ENCODE measurements at places on chromosomes 4 and X. TPM values are rescaled to one million over a fixed set of nuclear protein-coding genes. Genes with fewer than 3 reads are reported as not detected.

GRCh38 chr4:122476126-122476525 lies 19.6 kb upstream of the IL2 start:
- no peak for DNase-seq

- peak; percentile 29 for DNase-seq
Observed at GRCh38 chr4:173318648-173319211, 15.4 kb downstream of the HMGB2 start.

Gene GAGE12F
- total RNA-seq: not detected

DNA sequence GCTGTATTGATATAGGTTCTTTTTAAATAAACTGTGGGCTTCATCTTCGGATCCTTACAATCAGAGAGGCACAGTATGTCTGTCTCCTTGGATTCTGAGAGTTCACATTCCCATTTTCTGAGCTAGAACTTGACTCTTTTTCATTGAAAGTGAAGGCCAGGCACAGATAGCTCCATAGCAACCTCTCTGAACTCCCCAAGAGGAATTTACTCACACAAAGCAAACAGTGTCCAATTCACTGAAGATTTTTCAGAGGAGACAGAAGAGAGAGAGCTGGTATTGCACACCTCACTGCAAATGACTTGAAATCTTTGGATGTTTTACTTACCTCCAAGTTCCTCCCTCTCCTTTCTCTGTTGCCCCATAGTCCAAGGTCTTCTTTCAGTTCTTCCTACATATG lies 130.9 kb upstream of the CASK start:
- DNase-seq: no peak

Gene ZNF157
- total RNA-seq: not detected

- no peak for DNase-seq
Observed at GRCh38 chr4:1204286-1204827, 32.0 kb upstream of the SPON2 start.

- DNase-seq: no peak
Observed at GRCh38 chrX:116009861-116010710, 160.5 kb upstream of the AGTR2 start.

- no peak for DNase-seq
Observed at GRCh38 chr4:91513326-91513725, 790.4 kb upstream of the GRID2 start.

Gene PDZD4
- 0.33 TPM for total RNA-seq

GRCh38 chr4:4923201-4923600 lies 63.7 kb downstream of the MSX1 start:
- no peak for DNase-seq

DNA sequence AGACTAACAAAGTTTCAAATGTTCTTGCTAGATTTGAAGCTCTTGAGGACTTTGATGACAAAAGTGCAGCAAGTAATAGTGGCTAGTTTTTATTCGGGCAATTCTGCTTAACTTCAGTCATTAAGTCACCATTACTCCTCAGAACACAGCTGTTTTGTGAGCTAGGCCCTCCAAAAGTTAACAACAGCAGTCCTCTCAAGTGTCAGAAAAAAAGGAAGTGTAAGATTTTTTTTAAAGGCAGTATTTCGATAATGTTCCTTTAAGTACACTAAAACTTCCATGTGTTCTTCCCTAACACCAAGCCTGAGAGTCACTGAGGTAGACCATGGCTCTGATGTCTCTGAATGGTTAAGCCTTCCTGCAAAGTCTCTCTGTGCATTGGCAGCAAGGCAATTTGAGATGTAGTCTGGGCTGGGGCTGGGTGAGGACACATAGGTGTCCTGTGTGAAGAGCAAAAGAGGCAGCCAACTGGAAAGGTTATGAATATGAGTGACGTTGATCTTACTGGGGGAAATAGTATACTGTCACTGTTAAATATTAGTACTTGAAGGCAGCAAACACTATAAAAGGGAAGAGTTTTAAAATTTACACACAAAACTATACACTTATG lies 174.0 kb upstream of the MAP3K15 start:
- DNase-seq: no peak
